ENCODE measurements at places on chromosomes 13 and 19.

DNA sequence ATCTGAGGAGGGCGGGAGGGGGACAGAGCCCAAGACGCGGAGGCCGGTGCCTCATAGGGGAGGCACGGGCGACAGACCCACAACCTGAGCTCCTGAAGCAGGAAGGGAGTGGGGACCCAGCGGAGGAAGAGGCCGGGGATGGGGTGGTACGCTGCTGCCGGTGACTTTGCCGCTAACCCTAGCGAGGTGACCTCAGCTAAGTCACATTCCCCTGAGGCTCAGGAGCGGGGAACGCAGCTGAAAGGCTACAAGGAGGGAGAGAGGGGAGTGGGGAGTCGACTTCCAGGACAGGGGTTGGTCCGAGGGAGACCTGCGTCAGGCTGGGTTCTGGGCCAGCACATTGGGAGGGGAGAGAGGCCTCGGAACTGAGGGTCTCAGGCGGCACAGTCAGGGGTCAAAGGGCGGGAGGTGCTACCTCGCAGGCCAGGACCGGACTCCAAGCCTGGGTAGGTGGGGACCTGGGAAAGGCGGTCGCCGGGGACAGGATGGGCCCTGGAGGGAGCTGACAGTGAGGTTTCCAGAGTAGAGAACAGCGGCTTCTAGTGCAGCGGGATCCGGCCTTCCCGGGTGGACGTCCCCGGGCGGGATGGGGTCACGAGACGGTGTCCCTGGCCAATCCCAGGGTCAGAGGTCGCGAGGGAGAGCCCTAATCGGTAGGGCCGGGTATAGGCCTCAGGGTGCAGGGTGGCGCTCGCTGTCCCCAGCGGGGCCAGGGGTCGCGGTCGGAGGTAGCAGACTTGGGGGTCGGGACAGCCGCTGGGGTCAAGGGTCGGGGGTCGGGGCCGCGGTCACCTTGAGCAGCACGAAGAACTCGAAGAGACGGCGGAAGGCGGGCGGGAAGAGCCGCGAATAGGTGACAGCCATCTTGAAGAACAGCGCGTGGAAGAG lies 699 bp downstream of the TMEM259 start:
- peaks cover 23% of the 10 kb centered on the region for H3K4me1 ChIP-seq
- H3K27ac ChIP-seq: peak overlapping the region; percentile 99
- no peak for DNase-seq
- H3K27me3 ChIP-seq: no peaks in the 10 kb centered on the region

DNA sequence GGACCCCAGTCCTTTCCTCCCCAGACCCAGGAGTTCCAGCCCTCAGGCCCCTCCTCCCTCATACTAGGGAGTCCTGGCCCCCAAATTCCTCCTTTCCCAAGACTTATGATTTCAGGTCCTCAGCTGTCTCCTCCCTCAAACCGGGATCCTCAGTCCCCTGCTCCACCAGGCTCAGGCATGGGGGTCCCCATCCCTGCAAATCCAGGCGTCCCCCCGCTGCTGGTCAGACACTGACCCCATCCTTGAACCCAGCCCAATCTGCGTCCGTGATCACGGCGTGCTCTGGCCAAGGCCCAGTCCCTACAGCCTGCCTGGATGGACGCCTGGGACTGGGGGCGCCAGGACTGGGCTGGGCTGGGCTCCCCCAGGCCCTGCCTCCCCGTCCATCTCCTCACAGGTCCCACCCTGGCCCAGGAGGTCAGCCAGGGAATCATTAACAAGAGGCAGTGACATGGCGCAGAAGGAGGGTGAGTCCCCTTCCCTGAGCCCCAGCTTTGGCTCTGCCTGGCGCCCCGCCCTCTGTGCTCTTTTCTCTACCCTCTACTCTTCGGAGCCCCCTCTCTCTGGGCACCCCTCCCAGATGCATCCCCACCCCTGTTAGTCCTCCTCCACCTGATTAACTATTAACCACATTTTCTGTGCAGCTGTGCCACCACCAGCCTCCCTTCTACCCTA lies 672 bp downstream of the HPN start:
- peak overlapping the region; percentile 57 for H3K4me3 ChIP-seq
- H3K27me3 ChIP-seq: no peaks in the 10 kb centered on the region
- H3K27ac ChIP-seq: peak overlapping the region; percentile 90
- peaks cover 36% of the 10 kb centered on the region for H3K4me1 ChIP-seq

- no peak for DNase-seq
- H3K27ac ChIP-seq: no peak overlapping the region
Observed at GRCh38 chr13:88450515-88450914, 779.3 kb downstream of the SLITRK5 start.

DNA sequence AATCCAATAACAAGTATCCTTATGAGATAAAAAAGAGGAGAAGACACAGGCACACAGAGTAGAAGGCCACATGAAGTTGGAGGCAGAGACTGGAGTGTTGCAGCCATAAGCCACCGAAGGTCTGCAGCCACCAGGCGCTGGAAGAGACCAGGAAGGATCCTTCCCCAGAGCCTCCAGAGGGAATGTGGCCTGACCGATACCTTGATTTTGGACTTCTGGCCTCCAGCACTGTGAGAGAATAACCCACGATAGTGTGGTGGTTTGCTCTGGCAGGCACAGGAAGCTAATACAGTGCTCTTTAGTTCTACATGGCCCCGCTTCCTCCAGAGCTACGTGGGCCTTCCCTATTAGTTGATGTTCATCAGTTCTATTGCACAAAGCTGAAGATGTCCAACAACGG lies 15.3 kb upstream of the SULT2A1 start:
- no peak overlapping the region for H3K4me3 ChIP-seq
- no peak overlapping the region for H3K27ac ChIP-seq
- DNase-seq: no peak
- H3K27me3 ChIP-seq: no peaks in the 10 kb centered on the region

GRCh38 chr13:102825400-102825799 lies 20.4 kb upstream of the ERCC5 start:
- no peaks in the 10 kb centered on the region for H3K27me3 ChIP-seq
- H3K4me3 ChIP-seq: no peak overlapping the region
- H3K4me1 ChIP-seq: no peaks in the 10 kb centered on the region
- DNase-seq: no peak
- H3K36me3 ChIP-seq: no peaks in the 10 kb centered on the region
- H3K27ac ChIP-seq: no peak overlapping the region
